AML-193 (cell line): ENCODE measurements at places on chromosomes 13 and 19.

- DNase-seq = peak; percentile 45
These were observed 52.9 kb downstream of the OR10H4 start for GRCh38 chr19:16001481-16002312.

GRCh38 chr13:23743278-23744076, 145.7 kb downstream of the MIPEP start:
- no peak for DNase-seq

DNA sequence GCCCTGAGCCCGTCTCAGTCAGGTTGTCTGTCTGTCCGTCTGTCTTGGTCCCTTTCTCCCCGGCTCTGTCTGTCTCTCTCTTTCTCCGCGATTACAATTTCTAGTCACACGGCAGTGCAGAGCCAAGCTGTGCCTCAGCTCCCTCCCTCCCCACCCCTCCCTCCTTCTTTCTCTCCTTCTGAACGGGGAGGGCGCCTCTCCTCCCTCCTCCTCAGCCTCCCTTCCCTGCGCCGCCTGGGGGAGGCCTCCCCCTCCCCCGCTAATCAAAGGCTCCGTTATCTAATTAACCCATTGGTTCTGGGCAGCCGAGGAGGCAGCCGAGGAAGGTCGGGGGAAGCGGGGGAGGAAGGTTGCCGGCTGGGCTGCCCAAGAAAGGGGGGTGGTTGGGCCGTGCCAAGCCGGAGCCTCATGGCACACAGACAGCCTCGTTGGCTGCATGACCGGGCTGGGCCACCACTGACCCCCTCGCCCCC, 16.5 kb downstream of the LRRC4B start:
- no peak for DNase-seq

DNA sequence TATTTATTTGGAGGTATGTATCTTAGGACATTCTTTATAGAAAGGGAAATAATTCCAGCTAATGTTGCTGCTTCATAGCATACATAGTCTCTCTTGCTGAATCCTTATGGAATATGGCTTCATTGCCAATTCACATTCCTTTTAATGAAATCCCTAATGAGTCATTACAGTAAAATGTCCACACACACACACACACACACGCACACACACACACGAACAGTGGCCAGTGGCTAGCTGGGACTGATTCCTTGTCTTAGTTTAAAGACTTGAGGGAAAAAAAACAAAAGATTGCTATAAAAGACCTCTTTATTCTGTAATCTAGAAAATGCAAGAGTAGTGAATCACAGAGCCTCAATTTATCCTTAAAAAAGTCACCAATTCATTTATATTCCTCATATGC, 301.6 kb downstream of the SLITRK6 start:
- DNase-seq = no peak

GRCh38 chr13:98781045-98781444, 28.6 kb upstream of the SLC15A1 start:
- DNase-seq = no peak

DNA sequence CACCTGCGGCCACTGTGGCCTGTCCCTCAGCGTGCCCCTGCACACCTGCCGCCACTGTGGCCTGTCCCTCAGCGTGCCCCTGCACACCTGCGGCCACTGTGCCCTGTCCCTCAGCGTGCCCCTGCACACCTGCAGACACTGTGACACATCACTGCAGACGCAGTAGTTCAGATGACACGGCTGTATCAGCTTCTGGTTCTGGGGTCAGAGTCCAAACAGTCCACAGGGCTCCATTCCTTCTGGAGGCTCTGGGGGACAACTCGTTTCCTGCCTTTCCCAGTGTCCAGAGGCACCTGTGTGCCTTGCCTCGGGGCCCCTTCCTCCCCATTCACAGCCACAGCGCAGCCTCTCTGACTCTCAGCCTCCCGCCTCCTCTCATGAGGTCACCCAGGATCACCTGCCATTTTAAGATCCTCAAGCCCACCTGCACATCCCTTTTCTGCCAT, 5.5 kb downstream of the SF3A2 start:
- DNase-seq = no peak

DNA sequence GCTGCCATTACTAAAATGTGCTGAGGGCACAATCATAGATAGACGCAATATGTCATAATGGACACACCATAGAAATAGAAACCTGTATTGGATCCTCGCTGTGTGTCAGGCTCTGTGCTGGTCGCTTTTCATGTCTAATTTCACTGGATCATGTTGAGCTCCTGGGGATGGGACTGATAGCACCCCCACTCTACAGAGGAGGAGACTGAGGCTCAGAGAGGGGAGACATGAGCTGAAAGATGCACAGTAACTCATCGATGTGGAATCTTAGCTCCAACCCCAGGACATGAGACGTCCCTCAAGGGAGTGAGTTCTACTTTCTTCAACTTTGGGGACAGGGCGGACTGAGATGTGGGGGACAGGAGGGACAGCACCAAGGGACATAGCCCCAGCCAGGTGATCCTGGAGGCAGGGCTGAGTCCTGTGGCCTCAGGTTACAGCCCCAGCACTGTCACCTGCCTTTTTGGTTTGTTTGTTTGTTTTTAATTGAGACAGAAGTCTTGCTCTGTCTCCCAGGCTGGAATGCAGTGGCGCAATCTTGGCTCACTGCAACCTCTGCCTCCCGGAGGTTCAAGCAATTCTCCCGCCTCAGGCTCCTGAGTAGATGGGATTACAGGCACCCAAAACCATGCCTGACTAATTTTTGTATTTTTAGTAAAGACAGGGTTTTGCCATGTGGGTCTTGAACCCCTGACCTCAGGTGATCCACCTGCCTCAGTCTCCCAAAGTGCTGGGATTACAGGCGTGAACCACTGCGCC, 6.6 kb upstream of the GIPC1 start:
- no peak for DNase-seq

DNA sequence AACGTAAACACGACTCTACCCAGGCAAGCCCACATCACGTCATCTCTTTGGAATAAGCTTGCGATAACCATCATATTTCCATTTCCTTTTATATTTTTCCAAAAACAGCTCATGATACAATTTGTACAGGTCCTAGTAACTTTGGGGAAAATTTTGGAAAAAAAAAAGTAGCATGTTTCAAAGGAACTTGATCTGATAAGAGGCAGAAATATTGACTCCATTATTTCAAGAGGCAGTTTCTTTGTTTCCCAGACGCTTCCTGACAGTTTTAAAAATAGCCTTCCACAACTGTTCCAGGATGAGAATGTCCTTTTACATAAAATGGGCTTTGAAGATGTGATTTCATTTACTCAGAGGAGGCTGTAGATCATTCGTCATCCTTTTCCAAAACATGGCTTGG, 23.1 kb downstream of the KLF2 start:
- DNase-seq = no peak

DNA sequence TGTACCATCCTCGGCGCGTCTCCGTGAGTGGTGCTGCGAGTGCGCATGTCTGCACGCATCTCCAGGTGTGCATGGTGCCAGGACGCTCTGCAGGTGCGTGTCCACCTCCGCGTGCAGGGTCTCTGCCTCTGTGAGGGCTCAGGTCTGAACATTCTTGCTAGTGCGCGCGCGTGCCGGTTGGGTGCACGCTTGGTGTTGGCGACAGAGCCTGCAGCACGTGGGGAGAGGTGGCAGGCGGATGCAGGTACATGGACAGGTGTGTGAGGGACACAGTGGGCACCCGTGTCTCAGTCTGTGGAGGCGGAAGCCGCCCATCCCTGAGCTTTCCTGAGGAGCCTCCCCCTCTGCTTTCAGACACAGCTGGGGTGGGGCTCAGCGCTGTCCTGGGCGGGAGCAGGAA, 4.9 kb upstream of the OR10H2 start:
- no peak for DNase-seq

DNA sequence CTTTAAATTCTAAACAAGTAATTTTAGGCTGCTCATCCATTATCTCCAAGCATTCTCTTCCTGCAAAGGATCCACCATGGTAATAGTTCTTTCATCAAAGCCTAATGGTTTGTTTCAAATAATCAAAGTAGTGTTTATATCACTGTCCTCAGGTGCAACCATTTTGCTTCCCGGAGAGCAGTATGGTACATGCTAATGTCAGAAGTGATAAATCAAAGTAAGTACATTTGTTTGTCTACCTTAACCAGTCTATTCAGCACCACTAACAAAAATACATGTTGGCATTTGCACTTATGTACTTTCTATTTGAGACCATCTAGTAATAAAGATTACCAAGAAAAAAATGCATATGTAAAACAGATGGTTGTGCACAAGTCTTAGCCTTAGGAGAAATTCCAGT, 37.5 kb downstream of the DACH1 start:
- no peak for DNase-seq

DNA sequence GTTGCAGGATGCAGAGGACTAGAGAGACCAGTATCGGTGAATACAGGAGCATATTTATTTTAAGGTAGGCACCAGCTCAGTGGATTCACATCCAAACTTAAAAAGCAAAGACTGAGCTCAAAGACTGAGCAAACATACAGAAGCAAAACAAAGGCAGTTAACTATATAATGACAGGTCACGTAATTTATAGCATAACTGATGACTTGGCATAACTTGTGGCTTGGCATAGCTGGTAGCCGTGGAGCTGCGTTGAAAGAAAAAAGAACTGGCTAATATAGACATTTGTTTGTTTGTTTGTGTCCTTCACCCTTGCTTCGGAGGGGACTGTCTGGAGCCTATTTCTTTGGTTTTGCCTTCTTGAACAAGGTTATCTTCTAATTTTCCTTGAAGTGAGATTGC, 33.7 kb downstream of the ZNF493 start:
- DNase-seq = no peak

DNA sequence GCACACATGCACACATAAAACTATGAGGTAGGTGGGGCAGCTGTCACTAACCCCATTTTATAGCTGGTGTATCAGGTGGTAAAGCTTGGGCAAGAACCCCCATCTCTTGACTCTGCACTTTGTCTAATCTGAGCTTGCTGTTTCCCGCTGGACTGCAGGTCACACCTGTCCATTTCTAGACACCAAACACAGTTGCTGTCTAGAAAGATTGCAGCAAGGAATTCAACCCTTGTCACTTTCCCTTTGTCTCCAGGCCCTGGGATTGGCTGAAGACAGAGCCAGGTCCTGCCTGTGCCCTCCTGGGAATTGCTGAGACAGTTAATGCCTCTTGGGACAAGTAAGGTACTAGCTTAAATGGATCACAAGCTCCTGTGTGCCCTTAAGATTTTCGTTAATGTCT, 83.8 kb downstream of the RNASEH2B start:
- no peak for DNase-seq

- no peak for DNase-seq
These were observed at the start of gene UNC13A for GRCh38 chr19:17687857-17688784. Gene UNC13A, minus strand, starts transcription at chr19:17688354. Its CDS starts 155 bp downstream, at chr19:17688199.

GRCh38 chr13:29937841-29938240, 87.4 kb upstream of the UBL3 start:
- no peak for DNase-seq

DNA sequence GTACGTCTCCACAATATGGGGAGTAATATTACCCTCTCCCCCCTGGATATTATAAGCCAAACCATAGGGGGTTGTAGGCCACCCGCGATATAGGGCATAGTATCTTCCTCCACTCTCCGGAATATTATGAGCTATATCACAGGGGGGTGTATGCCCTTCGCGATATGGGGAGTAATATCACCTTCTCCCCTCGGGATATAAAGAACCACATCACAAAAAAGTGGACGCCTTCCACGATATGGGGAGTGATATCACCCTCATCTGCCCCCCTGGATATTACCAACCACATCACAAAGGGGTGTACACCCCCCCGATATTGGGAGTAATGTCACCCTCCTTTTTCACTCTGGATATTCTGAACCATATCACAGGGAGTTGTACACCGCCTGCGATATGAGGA, 65.5 kb upstream of the CEACAM21 start:
- no peak for DNase-seq

- no peak for DNase-seq
These were observed 1.8 kb upstream of the CCNA1 start for GRCh38 chr13:36430247-36431203.

DNA sequence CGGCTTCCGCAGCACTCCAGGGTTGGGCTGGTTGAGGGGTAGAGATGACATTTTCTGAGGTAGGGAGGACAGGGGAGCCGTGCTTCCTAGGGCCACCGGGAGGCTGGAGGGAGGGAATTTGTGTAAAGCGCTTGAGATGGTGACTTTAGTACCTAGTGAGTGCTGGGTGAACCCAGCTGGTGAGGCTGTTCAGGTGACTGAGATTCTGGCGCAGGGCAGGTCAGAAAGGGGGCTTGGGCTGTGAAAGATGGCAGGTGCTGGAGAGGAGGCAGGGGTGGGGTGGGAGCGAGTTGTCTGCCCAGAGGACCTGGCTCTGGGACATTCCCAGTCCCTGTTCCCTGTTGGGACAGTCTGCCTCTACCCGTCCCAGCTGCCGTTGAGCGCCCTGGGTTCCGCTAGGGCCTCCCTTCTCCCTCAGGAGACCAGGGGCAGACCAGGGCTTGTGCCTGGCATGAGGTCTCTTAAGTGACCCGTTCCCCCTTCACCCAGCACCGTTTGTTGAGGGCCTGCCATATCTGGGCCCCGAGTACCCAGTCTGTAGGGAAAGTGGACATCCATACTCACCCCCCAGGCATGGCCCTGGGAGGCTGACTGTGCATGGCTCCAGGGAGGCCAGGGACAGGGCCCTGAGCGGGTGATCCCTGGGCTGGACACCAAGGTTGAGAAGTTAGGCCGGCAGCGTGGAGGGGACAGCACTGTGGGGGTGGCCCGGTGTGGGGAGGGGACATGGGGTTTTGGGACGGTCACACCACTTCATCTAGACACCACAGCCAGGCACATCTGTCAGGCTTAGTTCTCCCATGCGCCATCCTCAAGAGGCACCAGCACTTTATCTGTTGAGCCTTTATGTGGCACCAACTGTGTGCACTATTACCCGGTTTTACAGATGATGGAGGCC, 5.0 kb downstream of the PTOV1 start:
- DNase-seq = no peak

DNA sequence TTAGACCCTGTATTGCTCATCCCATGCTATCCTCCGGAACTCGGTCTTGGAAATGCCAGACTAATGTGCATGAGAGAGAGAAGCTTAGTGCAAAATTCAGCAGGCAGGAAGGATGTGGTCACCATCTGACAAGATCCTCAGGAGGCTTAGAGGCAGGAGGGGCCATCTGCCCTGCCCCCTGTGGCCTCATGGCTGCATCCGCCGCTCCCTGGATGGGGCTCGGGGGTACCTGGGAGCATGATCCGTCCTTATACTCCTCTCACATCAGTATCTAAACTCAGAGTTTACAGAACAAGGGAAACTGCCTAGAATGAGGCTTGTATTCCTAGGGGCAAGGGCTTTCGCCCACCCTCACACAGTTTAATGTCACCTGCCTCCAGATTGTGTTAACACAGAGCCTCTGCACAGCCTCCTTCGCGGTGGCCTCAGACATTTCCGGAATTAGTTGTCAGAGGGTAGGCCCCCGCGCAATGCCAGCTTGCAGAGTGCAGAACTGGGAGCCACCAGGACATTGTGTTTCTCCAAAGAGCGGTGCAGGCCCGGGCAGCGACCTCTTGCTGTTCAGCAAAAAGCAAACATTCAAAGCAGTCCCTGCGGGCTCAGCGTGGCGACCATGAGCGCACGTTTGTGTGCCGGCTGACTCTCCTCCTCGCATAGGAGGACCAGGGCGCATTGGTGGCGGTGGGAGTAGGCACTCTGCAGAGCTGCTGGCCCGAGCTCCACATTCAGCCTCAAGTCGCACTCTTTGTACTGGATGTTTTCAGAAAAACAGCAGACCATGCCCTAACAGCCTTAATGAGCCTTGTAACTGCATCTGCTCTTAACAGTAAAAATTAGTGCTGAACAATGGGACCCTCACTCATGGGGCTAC, 39.1 kb downstream of the GPR12 start:
- peak; percentile 92 for DNase-seq

GRCh38 chr13:28559636-28560259, 64.8 kb upstream of the FLT1 start:
- no peak for DNase-seq

- no peak for DNase-seq
These were observed 409.0 kb downstream of the GPC6 start for GRCh38 chr13:93635616-93636032.

GRCh38 chr13:49021953-49022352, 46.2 kb downstream of the FNDC3A start:
- no peak for DNase-seq
